ENCODE measurements at places on chromosomes 12 and 14.

- no peak for DNase-seq
These were observed 186.0 kb upstream of the ABCD2 start for GRCh38 chr12:39805651-39806050.

DNA sequence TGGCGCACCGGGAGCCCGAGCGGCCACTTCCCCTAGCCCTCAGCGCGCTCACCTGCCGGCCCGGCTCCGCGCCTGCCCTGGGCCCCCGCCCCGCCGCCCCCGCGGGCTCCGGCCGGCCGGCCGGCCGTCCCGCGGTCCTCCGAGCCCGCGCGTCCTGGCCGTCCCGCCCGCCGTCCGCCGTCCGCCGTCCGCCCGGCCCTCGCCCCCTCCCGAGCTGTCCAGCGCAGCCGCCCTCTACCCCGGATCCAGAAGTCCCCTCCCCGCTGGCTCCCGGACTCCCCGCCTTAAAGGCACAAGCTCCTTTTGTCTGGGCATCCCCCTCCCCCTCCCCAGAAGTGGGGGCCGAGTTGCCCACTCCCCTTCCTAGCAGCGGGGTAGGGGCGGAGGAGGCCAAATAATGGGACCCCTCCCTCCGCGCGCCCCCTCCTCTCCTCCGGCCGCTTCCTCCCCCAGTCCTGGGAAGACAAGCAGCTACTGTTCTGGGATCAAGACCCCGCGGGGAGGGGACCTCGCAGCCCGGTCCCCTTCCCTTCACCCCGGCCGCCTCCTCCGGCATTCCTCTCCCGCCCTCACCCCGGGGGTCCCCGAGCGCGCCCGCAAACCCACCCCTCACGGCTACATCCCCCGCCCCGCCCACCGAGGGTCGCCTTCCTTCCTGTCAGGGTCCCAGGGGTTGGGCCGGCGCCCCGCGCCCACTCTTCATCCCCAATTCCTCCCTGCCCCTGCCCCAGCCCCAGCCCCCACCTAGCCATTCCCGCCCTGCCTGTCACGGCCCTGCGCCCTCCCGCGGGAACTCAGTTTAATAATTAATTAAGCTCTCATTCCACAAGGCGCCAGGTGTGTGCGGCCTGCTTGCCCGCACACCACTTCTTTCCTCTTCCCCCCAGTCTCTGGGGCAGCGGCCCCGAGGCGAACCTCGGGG, at the start of gene ADCY6:
TSS of gene ADCY6 (minus strand) at position 236 of the 922 bp plus-strand sequence. CDS start 5,655 bp downstream, outside the sequence.
- DNase-seq, result no peak

GRCh38 chr12:87921621-87922020, 107.6 kb downstream of the C12orf50 start:
- DNase-seq, result no peak

DNA sequence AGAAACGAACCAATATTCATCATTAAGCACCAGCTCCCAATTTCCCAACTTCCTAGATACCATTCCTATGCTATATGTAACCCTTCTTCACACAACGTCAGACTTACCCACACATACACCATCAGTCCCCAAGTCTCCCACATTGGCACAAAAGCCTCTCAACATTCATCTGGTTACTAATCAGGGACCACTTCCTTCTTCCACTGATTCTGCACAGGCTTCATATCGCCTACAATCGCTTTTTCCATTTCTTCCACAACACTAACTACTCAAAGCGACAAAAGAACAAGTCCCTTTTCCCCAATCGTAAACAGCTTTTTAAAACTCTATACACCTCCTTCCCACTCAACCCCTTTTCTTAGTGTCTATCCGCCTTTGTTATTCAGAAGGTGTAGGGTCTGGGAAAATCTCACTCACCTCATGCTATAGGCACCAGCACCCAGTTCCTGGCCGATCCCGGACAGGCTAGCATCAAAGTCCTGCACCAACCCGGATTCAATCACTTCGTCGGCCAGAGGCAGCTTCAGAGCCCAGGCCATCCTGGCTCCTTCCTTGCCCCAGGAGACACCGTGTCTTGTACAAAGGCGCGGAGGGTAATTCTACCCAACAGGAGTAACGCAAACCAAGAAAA, 936 bp downstream of the TFCP2 start:
- DNase-seq, result no peak

DNA sequence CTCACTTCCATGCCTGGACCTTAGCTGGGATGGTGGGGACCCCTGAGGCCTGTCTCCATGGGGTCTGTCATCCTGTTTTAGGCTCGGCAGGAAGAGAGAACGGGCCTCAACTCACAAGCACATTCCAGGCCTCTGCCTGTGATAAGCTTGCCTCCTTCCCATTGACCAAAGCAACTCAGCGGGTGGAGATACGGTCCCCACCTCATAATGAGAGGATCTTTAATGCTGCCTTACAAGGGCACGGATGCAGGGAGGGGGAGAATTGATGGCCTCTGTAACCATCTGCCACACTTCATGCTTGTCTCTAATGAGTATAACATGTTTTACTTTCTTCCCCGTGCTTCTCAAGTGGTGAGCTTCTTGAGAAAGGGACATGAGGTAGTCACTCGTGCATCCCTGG, 50.0 kb downstream of the GLT1D1 start:
- no peak for DNase-seq

GRCh38 chr12:120404271-120404670, 33.6 kb upstream of the COX6A1 start:
- DNase-seq, result no peak

GRCh38 chr12:100610666-100611430, 37.4 kb downstream of the GAS2L3 start:
- DNase-seq, result no peak

GRCh38 chr12:68203460-68203875, 22.1 kb downstream of the IL26 start:
- no peak for DNase-seq

GRCh38 chr14:96584199-96584906, 82.2 kb downstream of the PAPOLA start:
- no peak for DNase-seq

DNA sequence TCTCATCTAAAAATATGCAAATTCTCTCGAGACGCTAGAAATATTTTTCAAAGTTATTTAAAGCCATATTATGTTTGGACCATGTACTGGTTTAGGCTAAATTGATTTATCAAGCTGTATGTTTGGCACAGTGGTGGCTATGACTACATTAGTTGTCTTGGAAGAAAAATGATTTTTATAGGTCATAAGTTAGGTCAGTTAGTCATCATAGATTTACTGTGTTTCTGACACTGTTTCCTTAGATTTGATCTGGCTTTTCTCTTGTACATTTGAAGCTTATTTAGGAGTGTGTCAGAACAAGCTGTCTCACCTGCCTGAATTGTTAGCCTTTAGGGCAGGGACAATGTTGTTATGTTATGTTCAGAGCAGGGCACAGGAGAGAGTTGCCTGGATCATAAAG, 161.1 kb upstream of the FBXO33 start:
- DNase-seq, result no peak

Data from stimulated activated CD8-positive, alpha-beta memory T cell treated with anti-CD3 and anti-CD28 coated beads, Interleukin-15, amount 100 ng/mL, for 24 hours (primary cell).